H7 (cell line): ENCODE measurements at places on chromosomes 4 and X.
A peak's percentile ranks its signal among the peaks of the same experiment; 100 is the strongest.

DNA sequence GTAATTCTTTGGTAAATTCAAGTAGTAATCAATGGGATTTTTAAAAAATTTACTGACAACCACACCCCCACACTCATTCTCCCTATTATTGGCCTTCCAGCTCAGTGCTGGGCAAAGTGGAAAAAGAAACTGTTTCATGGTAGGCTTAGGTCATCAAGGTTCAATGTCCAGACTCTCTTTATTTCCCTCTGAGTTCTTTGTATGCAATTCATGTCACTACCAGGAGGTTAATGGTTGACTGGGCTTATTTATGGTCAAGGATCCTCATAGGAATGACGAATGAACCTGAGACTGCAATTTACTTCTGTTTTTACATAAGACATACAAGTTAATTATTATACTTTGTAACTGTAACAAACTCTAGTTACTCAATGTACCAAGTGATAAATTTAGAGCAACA lies 403.2 kb downstream of the KLHL13 start:
- DNase-seq = no peak

GRCh38 chrX:72313707-72314641 lies 8.3 kb upstream of the CITED1 start:
- no peak for DNase-seq

- DNase-seq = peak; percentile 27
Measured at GRCh38 chr4:68404153-68404552, 43.1 kb upstream of the TMPRSS11E start.

GRCh38 chr4:39591290-39591689 lies 47.4 kb downstream of the SMIM14 start:
- DNase-seq = no peak

GRCh38 chrX:109268340-109268739 lies 213.5 kb downstream of the GUCY2F start:
- no peak for DNase-seq

DNA sequence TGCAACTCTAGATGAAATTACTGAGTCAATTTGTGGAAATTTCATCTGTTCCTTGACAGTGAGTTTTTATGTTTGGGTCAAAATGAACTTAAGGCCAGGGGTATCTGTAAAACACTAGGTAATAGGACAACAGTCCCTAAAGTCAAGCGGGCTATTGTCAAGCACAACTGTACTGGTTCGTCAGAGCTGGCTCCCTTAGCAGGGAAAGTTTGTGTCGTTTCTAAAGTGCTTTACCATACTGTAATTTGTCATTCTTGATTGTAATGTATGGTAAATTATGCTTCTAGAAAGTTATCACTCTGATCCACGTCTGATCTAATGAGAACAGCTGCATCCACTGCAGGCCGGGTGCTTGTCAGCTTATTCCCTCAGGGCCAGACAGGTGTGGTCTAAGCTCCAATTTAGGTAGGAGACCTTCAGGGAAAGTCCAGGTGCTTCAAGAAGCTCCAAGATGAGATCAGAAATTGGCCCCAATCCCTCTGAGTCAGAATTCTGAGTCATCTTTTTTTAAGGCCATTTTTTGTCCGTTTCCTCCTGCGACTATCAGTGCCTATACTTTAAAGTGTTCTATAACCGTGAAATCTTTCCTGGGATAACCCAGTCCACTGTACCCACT lies 92.2 kb downstream of the PALLD start:
- DNase-seq = no peak

DNA sequence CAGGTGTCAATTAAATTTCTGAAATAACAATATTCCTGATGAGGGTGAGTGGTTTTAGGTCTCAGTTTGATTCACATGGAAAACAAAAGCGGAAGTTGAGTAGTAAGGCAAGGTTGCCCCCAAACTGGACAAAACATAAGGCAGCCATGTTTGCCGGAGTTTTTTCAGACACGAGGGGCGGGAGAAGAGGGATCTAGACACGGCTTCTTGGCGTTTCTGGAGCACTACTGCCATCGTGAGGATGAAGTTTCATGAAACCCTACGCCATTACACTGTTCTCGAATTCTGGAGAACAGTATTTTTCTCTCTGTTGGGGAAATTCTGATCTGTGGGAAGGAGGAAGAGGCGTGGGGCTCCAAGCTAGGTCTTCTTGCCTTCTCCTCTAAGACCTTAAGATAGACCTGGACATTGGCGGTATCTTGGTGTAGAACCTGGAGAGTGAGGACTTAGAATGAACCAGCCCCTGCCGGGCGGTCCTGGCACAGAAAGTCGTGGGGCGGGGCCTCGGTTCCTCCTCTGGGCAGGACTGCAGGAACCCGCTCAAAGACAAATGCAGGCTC lies 160.3 kb downstream of the OR13H1 start:
- DNase-seq = no peak
